ENCODE measurements at places on chromosomes 16 and 17.

DNA sequence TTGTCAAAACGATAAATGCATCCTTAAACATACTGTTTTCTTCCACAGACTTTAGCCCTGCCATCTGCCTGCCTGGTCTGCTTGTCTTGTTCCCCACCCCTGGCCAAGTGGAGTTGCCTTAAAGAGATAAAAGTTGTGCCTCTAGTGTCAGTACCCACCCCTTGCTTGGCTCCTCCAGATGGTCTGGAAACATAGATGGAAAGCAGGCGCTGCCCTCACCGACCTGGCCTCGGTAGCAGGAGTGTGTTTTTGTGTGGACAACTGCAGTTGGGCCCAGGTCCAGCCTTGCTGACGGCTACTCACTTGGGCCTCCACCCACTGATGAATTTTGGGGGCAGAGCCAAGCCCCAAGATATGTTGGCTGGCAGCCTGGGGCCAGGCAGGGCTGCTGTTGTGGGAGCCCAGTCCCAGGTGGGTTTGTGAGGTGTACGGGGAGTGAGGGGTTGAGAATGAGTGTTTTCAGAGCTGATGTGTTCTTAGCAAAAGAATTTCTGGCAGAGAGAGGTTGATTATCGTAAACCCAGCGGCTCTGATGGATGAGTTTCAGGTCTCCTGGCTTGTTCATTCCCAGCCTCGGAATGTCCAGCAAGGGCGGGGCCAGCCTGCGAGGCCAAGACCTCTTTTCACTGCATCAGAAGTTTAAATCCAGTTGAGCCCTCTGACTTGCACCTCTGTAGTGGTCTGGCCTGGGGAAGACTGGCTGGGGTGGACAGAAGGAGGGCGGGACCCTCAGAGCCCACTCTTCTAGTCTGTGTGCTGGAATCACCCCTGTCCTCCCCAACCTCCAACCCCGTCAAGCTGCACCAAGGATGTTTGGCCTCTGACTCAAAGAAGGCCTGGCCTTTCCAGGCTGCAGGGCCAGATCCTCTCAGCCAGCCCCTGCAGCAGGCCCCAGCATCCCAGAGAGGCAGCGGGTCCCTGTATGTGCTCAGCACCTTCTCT is 179.7 kb downstream of the RAB11FIP4 start:
- DNase-seq: no peak

GRCh38 chr16:84607694-84608093 is 10.2 kb downstream of the COTL1 start:
- DNase-seq: peak; percentile 61

- DNase-seq: no peak
Observed at GRCh38 chr16:57938936-57939871, 31.7 kb downstream of the CNGB1 start.

GRCh38 chr16:55713103-55713502 is 57.3 kb downstream of the SLC6A2 start:
- no peak for DNase-seq

- no peak for DNase-seq
Observed at GRCh38 chr17:44989552-44990138, 21.5 kb upstream of the C1QL1 start.

GRCh38 chr17:8253801-8254200 is 4.7 kb downstream of the PFAS start:
- DNase-seq: no peak

- DNase-seq: no peak
Observed at GRCh38 chr16:9199311-9199710, 107.9 kb downstream of the HAPSTR1 start.

DNA sequence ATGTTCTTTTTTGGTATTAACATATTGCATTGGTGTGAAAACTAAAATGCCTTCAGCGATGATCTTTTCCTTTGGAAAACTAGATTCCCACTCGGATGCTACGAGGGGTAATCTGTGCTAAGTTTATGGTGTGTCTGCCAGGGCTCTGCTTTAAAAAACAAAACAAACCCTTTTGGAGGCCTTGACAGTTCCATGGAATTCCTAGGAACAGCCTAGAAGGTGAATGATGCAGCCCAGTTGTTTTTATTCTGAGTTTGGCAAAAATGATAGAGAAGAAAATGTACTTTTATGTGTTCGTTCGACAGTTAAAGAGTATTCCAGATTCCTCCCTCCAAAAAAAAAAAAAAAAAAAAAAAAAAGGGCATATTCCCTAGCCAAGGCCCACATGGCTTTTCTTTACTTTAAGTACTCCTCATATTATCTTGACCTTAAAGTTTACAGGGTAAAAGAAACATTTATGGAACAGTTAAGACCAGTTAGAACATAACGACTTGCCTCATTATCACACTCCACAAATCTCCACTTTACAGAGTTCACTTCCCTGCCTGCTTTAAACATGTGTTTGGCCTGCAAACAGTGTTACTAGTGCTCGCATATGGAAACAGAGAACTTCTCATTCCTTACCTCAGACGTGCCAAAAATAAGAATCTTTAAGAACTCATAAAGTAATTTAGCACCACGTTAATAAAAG is 159.1 kb downstream of the WWOX start:
- no peak for DNase-seq

DNA sequence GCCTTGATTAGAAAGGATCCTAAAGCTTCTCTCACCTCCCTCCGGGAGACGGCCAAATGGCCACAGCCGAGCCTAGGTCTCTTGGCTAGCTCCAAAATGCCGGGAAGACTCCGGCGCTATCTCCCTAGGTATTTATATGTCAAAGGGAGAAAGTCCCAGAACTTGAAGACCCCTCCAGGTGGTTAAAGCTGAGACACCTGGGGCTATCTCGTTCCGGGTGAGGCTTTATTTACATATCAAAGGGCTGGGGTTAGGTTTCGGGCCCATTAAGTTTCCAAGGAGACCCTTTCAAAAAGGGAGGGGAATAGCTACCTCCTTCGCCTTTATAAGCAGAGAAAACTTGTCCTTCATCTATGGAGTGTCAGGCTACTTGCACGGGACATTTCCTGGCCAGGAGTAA is 70.9 kb upstream of the KIFC3 start:
- no peak for DNase-seq

DNA sequence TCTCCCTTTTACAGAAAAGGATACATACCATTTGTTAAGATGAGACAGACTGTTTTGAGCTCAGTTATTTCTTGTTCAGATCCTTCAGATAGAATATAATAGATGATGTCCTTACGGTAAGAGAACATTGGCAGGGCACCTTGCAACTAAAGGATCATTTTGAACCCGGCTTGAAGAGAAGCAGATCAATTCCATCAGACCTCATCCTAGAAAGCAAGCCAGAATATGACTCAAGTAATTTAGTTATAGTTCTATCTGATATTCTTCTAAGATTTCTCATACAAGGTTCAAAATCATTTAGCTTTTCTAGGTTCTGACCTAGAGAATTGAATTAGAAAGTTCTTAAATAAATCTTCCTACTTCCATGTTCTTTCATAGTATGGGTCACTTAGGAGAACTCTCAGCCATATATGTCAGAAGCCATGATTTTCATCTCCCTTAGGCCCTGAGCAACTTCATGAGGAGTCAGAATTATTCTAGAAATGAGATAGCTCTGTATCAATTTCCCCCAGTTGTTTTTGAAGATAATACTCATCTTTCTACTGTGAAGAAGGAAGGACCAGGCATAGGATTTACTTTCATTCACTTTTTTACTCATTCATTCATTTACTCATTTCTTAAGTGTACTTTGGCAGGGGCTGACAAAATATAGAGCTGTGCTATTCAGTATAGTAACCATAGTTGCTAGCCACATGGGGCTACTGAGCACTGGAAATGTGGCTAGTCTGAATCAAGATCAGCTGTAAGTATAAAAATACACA is 2.5 kb upstream of the CMTM1 start:
- DNase-seq: peak; percentile 89

- DNase-seq: no peak
Observed at GRCh38 chr17:83153681-83154310, 74.4 kb downstream of the METRNL start.

GRCh38 chr17:1785930-1786329 is 24.1 kb downstream of the SERPINF1 start:
- no peak for DNase-seq

- no peak for DNase-seq
Observed at GRCh38 chr16:88073201-88073721, 122.0 kb downstream of the BANP start.

- DNase-seq: peak; percentile 79
Observed at GRCh38 chr17:74282587-74283370, 8.7 kb downstream of the DNAI2 start.

DNA sequence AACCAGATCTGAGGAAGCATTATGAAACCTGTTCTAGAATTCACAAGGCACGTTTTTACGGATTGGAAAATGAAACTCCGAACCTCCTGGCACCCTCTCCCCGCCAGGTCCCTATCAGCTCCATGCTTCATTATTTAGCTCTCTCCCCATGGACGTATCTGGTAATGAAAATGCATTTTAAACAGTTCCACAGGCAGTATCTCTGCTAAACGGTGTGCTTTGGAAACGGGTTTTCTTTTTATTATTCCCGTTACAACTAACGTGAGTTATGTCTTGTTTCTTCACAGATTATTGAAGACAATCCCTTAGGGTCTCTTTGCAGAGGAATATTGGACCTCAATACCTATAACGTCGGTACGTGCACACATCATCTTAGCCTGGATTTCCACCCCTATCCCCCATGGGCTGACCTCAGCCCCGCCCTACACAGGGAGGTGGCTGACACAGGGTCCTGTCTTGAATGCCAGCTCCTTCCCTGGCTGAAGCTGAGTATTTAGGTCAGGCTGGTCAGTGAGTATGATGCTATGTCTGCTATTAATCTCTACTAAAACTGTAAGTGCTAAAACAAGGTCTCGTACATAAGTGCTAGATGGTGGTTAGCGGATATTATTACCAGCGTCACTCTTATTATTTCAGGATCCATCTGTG is 82.9 kb downstream of the SDR42E1 start:
- no peak for DNase-seq

GRCh38 chr16:30758988-30759491 is 2.8 kb downstream of the CFAP119 start:
- DNase-seq: no peak

DNA sequence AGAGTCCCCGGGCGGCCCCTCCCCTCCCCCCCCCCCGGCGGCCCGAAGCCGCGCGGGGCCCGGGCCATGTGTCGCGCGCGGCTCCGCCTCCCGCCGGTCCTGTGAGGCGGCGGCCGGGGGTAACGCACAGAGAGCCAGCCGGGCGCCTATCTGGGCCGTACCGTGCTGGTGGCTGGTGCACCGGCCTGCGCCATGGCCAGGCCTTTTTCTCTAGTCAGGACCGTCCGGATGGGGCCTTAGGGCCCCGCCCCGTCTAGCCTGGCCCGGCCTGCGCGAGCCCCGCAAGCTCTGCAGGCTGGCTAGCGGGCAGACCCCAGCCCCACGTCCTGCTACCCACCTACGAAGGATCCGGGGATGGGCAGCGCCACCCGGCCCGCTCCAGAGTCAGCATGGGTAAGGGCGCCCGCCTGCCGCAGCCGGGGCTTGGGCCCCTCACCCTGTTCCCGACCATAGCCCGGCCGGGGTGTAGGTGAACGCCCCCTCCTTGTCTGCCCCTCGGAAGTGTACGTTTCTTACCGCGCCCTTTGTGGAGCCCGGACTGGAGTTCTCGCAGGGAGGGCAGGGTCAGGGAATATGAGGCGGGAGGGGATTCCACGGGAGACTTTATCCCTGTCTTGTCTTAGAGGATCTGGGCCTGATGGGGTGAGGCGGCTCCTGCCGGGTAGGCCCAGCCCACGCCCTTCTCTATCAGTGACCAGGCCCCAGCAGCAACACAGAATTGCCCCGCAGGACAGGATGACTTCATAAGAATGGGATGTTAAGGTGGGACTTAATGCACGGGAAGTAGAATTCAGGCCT is at the start of gene CENPT:
Gene CENPT (minus strand): TSS at position 630 of the 798 bp plus-strand sequence. CDS start 13,834 bp downstream, outside the sequence.
- peak; percentile 18 for DNase-seq

GRCh38 chr17:35241520-35241919 is 1.4 kb upstream of the SLFN5 start:
- peak; percentile 21 for DNase-seq

- no peak for DNase-seq
Observed at GRCh38 chr17:16516594-16517051, 24.6 kb upstream of the LRRC75A start.

Measured in activated CD4-positive, alpha-beta T cell treated with anti-CD3 and anti-CD28 coated beads, Interleukin-10, Interleukin-2, amounts not matched to agents 100 ng/mL and 50 ng/mL, durations not matched to agents 16 hours and 8 hours (primary cell).